Posterior cingulate gyrus (tissue), 11 donors: ENCODE measurements at places on chromosomes 1 and 21.

DNA sequence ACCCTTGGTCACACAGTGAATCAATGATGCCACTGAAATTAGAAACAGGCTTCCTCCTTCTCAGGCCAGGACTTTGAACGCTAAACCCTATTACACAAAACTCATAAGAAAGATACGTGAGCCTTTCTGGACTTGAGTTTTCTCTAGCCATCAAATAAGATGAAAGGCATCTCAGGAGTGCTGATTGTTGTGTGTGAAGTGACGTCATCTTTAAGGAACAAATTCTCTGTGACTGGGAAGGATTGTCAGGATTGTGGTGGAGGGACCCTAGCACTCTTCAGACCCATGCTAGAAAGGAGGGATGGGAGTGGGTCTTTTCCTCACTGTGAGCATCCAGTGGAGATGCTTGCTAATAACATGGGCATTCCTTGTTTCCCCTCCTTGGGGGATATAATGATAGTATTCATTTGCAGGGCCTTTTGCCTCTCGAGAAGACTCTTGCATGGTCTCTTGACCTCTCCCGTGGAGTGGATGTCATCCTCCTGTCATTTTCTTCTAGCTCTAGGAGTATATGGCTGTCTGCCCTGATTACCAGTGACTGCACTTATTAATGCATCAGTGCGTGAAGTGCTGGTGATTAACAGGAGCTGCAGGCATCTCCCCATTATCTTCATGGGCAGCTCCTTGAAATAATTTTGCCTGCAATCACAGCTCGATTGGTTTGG lies 39.9 kb downstream of the SPATA46 start:
- DNase-seq = no peak

GRCh38 chr21:40049931-40050290 lies 182.7 kb downstream of the PCP4 start:
- DNase-seq = no peak

DNA sequence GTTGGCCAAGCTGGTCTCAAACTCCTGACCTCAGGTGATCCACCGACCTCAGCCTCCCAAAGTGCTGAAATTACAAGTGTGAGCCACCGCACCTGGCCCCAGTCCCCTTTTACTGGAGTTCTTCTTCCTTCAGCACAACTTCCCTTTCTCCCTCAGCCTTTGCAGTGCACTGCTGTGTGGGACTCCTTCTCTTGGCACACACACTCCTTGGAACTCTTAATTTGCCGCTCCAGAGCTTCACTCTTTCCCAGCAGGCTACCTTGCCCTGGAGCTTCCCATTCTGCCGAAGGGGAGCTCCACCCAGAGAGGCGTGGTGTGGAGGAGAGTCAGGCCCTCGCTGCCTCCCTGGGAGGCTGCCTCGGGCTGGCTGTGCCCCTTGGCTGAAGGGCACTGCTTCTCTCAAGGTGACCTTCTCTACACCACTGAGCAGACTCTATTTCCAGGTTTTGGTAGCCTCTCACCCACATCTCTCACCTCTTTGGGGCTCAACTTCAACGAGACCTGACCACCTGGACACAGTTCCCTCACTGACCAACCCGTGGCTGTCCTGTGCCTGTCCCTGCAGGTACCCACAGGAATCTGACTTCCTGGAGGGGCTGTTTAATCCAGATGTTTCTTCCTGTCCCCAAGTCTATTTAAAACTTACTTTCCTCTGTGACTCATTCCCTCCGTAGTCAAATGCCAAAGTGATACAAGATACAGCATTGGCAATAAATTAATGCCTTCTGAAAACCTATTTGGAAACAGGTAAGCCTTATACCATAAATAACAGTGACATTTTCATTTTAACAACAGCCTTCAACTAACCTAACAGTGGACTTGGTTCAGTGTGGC lies 227.3 kb upstream of the KIAA0040 start:
- DNase-seq = no peak

DNA sequence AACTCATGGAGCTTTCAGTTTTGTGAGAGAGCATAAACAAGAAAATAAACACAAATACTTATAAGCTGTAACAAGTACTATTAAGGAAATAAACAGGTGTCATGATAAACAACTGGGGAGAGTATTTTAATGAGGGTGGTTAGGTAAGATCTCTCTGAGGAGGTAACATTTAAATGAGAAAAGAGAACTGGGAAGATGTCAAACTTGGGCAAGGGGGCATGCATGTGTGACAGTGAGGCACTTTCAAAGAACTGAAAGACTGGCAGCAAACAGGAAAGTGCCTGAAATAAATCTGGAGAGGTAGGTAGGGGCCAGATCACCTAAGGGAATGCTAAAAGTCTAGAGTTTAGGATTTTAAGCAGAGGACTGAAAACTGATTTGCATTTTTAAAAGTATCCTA lies 37.8 kb downstream of the NSL1 start:
- DNase-seq = no peak

GRCh38 chr1:43049481-43049880 lies 90.8 kb upstream of the SLC2A1 start:
- DNase-seq = no peak

DNA sequence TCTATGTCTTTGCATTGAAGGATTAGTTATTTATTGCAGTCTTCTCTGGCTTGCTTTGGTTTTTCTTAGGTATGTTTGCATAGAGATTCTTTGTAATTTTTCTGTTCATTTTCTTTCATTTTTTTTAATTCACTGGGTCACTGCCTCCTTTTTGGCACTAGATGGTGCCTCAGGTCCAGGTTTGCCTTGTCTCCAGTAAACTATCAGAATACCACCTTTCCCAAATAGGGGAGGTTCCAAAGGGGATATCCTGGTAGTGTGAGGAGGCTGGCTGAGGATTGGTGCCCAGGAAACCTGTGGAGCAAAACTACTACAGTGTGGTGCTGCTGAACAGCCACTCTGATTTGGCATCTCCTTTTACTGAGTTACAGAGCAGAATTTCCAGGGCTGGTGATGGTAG lies 257.1 kb downstream of the KCTD3 start:
- no peak for DNase-seq

- no peak for DNase-seq
These were observed 189.5 kb downstream of the CLEC20A start for GRCh38 chr1:178307264-178307663.

DNA sequence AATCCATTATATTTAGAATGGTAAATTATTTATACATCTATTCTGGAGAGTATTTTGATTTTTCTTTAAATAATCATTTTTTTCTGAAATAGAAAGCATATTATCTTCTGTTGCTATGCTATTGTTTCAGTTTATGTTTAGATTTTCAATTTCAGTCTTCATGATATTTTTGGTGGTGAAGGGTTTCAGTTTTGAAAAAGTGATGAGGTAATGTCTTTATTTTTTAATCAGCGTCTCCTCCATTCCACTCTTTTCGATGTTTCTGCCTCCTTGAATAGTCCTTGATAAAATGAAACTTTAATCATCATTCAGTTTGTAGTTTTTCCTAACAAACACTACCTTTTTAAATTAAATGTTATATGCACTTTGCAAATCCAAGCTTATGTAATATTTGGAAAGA lies 428.6 kb downstream of the PTPRC start:
- DNase-seq = no peak

DNA sequence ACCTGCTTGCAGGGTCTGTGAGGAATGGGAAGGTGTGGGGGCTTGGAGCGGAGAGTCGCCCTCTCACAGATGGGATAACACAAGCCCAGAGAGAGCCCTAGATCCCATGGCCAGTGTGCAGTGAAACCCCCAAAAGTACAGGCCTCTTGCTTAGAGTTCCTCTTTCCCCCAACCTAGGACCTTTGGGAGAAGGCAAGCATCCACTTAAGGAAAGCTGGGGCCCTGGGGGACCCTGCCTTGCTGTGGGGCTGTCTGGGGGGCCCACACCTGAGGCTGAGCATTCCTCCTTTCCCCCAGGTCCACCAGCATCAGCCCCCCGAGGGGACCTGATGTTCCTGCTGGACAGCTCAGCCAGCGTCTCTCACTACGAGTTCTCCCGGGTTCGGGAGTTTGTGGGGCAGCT lies 1.1 kb downstream of the VWA1 start:
- DNase-seq = no peak

- DNase-seq = no peak
These were observed 7.0 kb downstream of the NPHP4 start for GRCh38 chr1:5985250-5985649.

GRCh38 chr1:36390411-36390810 lies 4.7 kb upstream of the STK40 start:
- DNase-seq = no peak

DNA sequence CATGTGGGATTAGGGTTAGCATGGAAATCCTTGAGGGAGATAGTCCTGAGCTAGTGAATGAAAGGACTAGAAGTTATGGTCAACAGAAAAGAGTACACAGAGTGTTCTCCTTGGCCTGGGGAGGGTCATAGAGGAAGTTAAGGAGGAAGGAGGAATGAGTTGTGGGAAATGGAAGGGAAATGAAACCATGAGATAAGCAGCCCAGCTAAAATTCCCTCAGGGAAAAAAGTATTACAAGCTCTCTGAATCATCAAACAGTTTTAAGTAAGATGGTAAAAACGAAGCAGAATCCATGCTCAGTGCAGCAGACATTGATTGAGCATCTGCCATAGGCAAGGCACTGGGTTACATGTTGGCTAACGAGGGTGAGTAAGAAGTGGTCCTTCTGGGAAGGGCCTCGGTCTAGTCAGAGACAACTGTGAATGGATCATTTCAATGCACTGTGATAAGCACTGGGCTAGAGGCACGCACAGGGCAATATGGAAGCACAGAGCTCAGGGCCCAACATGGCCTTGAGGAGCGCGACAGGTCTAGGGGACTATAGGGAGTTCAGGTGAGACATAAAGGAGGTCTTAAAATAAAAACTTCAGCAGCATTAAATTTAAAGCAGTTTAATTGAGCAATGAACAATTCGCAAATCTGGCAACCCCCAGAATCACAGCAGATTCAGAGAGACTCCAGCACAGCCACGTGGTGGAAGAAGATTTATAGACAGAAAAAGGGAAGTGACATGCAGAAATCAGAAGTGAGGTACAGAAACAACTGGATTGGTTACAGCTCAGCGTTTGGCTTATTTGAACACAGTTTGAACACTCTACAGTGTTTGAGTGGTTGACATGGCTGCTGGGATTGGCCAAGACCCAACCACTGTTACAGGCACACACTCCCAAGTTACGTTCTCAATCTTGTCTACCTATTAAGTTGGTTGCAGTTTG lies 219.5 kb downstream of the HLX start:
- no peak for DNase-seq

DNA sequence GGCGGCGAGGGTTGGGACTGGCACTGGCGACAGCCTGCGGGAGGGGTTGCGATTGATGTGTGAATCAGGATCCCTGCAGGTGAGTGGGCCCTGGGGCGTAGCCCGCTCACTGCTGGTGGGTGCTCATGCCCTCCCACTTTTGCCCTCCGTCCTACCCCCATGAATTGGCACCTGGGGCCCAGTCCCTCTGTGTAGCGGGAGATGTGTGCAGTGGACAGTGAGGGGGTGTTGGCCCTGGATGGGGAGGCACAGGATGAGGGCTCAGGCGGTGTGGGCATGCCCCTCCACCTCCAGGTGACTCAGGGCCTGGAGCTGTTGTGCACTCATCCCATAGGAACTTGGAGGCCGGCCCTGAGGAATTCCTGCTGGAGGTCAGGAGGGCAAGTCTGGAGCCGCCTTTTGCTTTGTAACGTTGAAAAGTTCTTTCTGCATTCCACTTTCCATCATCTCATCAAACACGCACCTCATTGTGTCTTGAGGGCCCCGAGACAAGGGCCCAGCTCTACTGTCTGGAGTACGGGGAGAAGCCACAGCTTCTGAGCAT lies 3.0 kb downstream of the PEAR1 start:
- DNase-seq = no peak

- no peak for DNase-seq
These were observed 963 bp upstream of the CYP4B1 start for GRCh38 chr1:46797696-46798470.

DNA sequence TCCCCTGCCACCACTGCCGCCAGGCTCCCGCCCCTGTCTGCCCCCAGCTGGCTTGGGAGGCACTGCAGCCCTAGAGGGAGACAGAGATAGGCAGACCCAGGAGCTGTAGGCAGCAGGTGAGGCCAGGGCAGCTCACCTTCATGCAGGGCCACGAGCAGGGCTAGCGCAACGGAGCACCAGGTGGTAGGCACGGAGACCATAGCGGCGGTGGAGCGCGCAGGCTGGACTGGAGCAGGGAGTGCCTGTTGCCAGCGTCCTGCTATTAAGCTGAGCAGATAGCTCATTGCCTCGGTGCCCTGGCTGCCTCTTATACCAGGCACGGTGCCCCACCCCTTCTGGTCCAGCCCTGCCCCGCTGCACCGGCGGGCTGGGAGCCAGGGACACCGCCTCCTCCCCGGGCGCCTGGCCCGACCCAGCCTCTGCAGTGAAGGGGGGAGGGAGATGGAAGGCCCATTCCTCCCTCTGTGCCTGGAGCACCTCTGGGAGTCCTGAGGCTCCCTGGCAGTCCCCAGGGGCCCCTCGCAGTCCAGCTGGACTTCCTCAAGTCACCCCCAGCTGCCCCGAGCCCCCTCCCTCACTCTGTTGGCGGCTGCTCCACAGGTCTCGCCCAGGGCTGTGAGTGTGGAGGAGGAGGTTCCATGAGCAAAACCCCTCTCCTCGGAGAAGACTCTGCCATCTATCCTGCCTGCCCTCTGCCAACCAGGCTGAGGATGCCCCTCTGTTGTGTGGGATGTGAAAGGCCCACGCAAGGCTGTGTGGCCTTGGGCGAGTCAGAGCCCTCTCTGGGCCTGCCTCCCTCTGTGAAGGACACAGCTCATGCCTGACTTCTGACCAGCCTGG lies at the start of gene EDN2:
Gene EDN2, minus strand, starts transcription at position 282 of the 840 bp plus-strand sequence. Its CDS starts 82 bp downstream, at position 200.
- no peak for DNase-seq

DNA sequence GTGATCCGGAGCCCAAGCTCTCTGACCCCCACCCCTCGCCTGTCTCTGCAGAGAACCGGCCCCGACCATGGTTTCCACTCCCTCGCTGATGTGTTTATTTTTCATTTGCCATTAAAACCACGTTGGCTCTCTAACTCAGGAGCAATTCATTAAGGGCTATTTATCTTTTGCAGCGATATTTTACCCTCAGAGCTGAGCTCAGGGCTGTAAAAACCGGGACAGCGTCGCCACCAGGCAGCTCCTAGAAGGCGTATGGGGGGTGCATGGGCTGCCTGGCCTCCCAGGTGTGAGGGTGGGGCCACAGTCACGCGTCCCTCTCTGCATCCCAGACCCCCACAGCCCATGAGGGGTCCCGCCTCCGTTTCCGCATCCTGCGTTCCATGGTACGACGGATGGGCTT lies 71.4 kb downstream of the PRDM16 start:
- DNase-seq = no peak

DNA sequence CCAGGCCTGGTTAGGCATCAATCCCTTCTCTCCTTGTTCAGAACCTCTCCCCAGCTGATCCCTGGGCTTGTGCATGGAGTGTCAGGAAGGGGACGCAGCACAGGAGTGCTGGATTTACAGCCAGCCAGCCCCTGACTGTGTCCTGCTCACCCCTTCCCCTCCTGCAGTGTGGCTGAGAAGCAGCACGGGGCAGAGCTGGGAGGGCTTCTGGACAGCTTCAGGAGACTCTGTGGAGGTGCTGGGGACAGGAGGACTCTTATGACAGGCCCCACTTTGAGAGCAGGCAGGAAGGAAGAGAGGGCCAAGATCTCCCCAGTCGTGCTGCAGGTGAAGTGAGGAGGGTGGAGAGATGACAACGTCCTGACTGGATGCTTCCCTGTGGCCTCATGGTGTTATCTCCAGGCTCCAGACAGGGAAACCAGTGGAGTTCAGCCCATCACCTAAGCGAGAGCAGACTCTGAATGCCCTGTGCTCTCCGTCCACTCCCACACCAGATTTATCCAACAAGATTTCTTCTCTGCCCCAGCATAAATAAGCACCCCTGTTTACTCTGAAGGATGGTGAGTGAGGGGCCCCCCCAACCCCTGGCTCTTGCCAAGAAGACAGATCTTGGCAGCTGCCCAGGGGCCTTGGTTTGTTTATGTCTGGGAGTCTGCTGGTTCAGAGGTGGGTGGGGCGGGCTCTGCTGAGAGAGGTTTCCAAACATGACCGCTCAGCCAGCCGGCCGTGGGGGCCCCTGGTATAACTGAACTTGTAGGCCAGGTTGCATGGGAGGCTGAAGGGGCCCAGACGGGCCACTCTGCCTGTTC lies 21.3 kb downstream of the TMCC2 start:
- DNase-seq = peak; percentile 70
